Osteoblast (primary cell): ENCODE measurements at places on chromosomes 1 and 21.
A peak's percentile ranks its signal among the peaks of the same experiment; 100 is the strongest.

DNA sequence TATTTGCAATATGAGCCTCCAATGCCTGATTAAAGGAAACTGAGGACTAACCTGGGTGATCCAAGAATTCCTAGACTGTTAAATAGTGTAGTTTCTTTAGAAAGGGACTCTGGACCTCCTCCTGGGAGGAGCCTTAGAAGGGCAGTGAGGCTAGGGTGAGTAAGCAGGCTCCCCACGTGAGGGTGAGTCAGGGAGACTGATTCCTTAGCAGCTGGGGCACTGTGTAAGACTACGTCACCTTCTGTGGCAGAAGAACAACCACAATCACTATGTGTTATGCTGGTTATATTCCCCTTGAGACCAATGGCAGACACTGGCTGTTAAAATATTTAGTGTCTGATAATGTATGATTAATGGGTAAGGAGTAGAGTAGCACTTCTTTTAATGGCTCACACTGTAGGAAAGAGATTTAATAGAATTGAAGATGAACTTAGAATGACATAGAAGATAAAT, 53.3 kb upstream of the SYT14 start:
- DNase-seq, result peak; percentile 99

- no peak for DNase-seq
These were observed 343.3 kb downstream of the SETD4 start for GRCh38 chr21:35716876-35717565.

- DNase-seq, result no peak
These were observed 82.6 kb downstream of the GPR161 start for GRCh38 chr1:168054117-168054516.

- no peak for DNase-seq
These were observed 100.0 kb downstream of the SLC25A24 start for GRCh38 chr1:108100148-108100547.

- no peak for DNase-seq
These were observed 118.2 kb upstream of the SLC44A3 start for GRCh38 chr1:94701796-94702441.

- no peak for DNase-seq
These were observed 2.8 kb downstream of the ITPKB start for GRCh38 chr1:226736001-226736907.

GRCh38 chr1:8911416-8912309, 33.2 kb upstream of the ENO1 start:
- peak; percentile 69 for DNase-seq

- DNase-seq, result peak; percentile 79
These were observed 46.5 kb upstream of the RNF11 start for GRCh38 chr1:51189421-51190073.

GRCh38 chr1:186155594-186155993, 219.5 kb downstream of the TPR start:
- DNase-seq, result peak; percentile 84

DNA sequence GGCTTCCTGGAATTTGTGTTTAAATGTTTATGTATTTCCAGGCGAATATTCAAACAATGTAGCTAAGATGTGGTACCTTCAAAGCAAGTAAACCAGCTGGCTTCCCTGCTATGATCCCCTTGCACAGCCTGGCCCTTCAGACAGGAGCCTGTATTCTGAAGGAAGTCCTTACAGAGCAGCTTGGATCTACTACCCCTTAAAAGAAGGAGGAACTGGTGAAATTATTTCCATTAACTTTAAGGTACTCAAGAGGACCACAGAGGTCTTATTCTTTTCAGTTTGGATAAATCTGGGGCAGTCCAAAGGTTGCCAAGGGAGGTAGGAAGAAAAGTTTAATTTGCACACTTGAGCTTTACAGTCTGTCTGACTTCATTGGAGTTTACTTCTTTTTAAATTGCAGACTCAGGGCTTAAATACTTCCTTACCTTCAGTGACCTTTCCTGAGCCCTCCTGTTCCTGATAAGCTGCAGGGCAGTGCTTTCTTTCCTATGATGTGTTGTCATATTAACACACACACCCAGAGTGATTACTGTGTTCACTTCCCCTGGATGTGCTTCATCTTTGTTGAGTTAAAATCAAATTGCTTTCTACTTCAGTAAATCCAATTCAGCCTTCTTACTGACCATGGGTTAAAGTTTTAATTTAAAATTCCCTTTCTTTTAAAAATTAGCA, 40.5 kb downstream of the DISC1 start:
- no peak for DNase-seq

- no peak for DNase-seq
These were observed 319.8 kb upstream of the C1orf174 start for GRCh38 chr1:4219826-4220225.

- peak; percentile 91 for DNase-seq
These were observed 6.7 kb downstream of the LDLRAP1 start for GRCh38 chr1:25550155-25550506.

GRCh38 chr1:244970744-244971551, 106.6 kb upstream of the HNRNPU start:
- DNase-seq, result peak; percentile 91

- DNase-seq, result no peak
These were observed 860.0 kb downstream of the LTN1 start for GRCh38 chr21:28132713-28133112.
